Naive thymus-derived CD8-positive, alpha-beta T cell (primary cell): ENCODE measurements at places on chromosomes 4 and X.

DNA sequence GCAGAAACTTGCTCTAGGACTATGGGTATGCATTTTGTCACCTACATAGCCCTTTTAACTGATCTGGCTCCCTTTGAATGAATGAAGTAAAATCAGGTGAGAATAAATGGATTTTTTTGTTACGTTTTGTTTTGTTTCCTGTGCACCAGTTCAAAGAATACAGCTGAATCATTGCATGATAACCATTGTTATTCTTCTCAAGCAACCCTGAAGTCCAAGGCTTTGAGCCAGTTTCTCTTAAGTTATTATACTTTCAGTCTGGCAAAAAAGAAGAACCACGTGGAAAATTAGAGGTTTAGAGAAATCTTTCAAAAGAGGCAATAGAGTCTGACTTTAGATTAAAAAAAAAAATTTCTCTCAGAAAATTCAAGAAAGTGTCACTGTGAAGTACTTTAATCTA is 398.6 kb upstream of the TECRL start:
- no peak for DNase-seq

- no peak for DNase-seq
These were observed 121.3 kb downstream of the PRDM5 start for GRCh38 chr4:120801137-120801758.

GRCh38 chrX:38236901-38237615 is 16.4 kb upstream of the SRPX start:
- no peak for DNase-seq

- no peak for DNase-seq
These were observed 7.2 kb downstream of the PDHA1 start for GRCh38 chrX:19350941-19351384.

DNA sequence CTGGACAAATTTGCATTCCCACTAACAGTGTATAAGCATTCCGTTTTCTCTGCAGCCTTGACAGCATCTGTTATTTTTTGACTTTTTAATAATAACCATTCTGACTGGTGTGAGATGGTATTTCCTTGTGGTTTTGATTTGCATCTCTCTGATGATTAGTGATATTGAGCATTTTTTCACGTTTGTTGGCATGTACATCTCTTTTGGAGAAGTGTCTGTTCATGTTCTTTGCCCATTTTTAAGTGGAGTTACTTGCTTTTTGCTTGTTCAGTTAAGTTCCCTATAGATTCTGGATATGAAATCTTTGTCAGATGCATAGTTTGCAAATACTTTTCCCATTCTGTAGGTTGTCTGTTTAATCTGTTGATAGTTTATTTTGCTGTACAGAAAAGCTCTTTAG is 68.8 kb downstream of the ADAMTS3 start:
- no peak for DNase-seq

DNA sequence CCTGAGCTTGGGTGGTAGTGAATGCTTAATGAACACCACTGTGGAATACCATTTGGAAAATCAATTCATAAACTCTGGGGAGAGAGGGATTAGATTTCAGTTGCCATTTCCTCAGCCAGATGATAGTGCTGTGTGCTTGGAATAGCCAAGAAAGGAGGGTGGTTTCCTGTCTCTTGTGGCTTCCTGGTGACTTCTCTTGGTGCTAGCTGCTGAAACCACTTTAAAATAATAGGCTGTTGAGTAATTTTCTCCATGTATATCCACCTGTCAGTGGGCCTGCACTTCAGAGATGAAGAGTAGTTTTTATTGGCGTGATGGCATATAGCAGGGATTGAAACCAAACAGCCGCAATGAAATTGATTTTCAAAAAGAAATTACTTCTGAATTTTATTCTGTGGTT is 11.8 kb downstream of the EDA start:
- no peak for DNase-seq

GRCh38 chr4:184032091-184032490 is 127.0 kb downstream of the STOX2 start:
- DNase-seq, result no peak

GRCh38 chr4:86334020-86334750 is 25.7 kb downstream of the MAPK10 start:
- no peak for DNase-seq

GRCh38 chr4:184980261-184980660 is 38.0 kb upstream of the HELT start:
- DNase-seq, result no peak

DNA sequence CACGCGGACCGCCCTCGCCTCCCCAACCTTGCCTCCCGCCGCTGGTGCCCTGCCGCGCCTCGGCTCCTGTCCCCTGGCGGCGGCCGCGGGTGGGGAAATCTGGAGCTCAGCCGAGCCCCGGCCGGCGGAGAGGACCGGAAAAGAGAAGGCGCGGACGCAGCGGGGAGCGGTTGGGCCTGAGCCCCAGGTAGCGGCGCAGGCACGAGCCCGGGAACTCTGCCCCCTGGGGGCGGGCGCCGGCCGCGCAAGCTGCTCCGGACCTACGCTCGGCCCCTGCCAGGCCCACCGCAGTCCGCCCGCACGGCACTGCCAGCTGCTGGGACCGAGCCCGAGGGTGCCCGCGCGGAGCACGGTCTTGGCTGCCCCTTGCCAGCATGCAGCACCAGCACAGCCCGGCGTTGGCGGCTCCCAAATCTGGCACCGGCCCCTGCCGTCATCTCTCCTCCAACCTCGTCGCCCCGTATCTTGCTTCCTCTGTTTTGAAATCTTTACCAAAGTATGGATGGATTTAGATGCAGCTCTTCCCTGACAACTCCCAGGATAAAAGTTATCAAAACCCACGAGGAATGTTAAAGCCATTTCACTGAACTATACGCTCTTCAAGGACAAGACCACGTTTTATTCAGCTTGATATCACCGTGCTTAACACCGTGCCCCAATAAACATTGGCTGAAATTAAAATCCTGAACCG is at the start of gene PRSS12:
PRSS12 (minus strand) TSS at position 161 of the 691 bp plus-strand sequence. CDS start 283 bp downstream, outside the sequence.
- DNase-seq, result peak; percentile 22

- no peak for DNase-seq
These were observed 231.9 kb upstream of the BCOR start for GRCh38 chrX:40329616-40330015.

DNA sequence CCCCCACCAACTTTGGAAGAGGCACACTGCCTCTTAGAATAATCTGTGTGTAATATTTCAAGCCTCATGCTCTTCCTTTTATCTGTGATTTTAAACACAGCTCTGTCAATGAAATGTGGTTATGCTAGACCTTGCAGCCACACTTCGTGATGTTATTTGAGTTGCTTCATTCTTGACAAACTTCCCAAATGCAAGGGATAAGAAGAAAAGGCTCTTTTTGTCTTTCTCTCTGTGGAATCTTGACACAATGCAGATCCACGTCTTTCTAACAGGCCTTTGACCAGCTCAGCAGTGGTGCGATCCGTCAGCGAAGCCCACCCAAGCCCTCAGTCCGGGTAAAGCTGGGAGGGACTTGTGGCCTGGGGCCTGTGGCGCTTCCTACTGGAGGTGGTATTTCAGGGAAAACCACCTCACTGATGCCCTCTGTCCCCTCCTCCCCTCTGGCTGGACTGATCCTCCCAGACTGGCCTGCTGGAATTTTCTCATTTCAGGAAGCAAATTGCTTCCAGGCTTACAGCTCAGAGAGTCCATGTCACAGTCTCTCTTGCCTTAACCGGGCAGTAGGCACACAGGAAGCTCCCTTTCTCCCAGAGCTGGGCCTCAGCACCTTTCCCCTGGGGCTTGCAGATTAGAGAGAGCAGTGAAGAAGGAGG is 19.5 kb upstream of the CCKAR start:
- DNase-seq, result no peak
